ENCODE measurements at places on chromosomes 7 and 10. TPM values are rescaled to one million over a fixed set of nuclear protein-coding genes. Genes with fewer than 3 reads are reported as not detected.

ZNF862 gene
- total RNA-seq: 12.4 TPM

IDI2 gene
- total RNA-seq: not detected

LFNG gene
- 50.6 TPM for total RNA-seq

TET1 gene
- 1.3 TPM for total RNA-seq

- H3K27me3 ChIP-seq: no peaks in the 10 kb centered on the region
- no peak overlapping the region for H3K27ac ChIP-seq
- peaks cover 8% of the 10 kb centered on the region for H3K36me3 ChIP-seq
- peaks cover 13% of the 10 kb centered on the region for H3K4me1 ChIP-seq
- H3K4me3 ChIP-seq: no peak overlapping the region
- no peak for DNase-seq
Observed at GRCh38 chr7:38839851-38840250, 69.1 kb downstream of the VPS41 start.

GRCh38 chr7:157627033-157627432 lies 290.2 kb downstream of the DNAJB6 start:
- H3K4me3 ChIP-seq: no peak overlapping the region
- peaks cover 5% of the 10 kb centered on the region for H3K27me3 ChIP-seq
- no peaks in the 10 kb centered on the region for H3K36me3 ChIP-seq
- no peak overlapping the region for H3K27ac ChIP-seq

DNA sequence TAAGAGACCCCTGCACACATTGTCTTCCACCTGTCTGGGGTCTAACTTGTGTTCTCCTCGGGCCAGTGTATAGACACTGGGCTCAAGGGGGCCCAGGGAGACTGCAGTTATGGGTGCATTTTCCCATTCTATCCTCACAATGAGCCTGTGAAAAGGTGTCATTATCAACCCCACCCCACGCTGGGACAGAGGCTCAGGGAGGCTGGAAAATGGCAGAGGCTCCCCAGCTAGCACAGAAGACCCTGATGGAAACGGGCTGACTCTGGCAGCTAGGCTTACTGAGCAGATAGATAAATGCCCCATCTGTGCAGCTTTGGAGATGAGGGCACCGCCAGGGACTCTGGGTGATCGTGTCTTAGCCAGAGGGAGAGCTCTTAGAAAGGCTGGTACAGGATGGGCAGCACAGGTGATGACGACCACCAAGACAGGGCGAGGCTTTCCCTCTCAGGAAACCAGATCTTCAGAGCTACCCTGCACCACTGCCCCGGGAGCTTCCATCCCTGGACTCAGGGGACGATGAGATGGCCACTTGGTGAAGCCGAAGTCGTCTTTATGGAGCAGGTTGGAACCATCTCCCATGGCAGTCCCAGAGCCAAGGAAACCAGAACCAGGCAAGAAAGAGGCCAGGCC lies 58.2 kb upstream of the CHST15 start:
- peaks cover 12% of the 10 kb centered on the region for H3K27me3 ChIP-seq
- no peaks in the 10 kb centered on the region for H3K36me3 ChIP-seq
- no peak overlapping the region for H3K27ac ChIP-seq
- H3K4me3 ChIP-seq: no peak overlapping the region
- no peak for DNase-seq

DNA sequence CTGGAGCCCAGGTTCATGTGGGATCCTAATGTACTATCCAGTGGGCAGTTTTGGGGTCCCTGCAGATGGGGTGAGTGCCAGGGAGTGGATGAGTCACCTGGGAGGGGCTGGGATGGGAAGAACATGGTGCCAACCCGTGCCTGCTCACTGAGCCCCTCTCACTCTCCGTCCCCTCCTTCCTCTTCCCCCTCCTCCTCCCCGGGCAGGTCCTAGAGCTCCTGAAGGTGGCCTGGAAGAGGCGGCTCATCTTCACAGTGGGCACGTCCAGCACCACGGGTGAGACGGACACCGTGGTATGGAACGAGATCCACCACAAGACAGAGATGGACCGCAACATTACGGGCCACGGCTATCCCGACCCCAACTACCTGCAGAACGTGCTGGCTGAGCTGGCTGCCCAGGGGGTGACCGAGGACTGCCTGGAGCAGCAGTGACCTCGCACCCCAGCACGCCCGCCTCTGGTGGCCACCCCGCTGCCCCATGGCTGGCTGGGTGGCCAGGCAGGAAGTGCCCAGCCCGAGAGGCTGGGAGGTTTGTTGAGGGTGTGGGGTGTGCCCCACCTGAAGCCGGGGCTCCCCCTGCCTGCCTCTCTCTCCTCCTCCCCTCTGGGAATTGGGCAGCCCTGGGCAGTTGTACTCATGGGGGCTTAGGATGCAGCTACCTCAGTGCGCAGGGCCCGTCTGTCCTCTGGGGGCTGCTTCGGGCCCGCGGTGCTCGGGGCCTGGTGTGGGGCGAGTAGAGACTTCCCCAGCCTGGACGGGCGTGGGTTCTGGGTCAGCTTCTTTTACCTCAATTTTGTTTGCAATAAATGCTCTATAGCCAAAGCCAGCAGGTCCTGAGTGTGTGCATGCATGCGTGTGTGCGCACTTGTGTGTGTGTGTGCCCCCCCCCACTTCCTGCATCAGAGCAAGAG lies 4.9 kb upstream of the UPK3B start:
- no peak overlapping the region for H3K27ac ChIP-seq
- H3K4me1 ChIP-seq: no peaks in the 10 kb centered on the region
- DNase-seq: no peak
- H3K27me3 ChIP-seq: no peaks in the 10 kb centered on the region
- H3K36me3 ChIP-seq: peaks cover 5% of the 10 kb centered on the region

GRCh38 chr7:147664541-147664940 lies 926.0 kb upstream of the C7orf33 start:
- H3K4me3 ChIP-seq: no peak overlapping the region
- H3K27ac ChIP-seq: no peak overlapping the region
- no peak for DNase-seq
- no peaks in the 10 kb centered on the region for H3K27me3 ChIP-seq
- H3K36me3 ChIP-seq: no peaks in the 10 kb centered on the region

GRCh38 chr10:63765126-63765525 lies 243.9 kb downstream of the REEP3 start:
- peaks cover 4% of the 10 kb centered on the region for H3K27me3 ChIP-seq
- no peak overlapping the region for H3K4me3 ChIP-seq
- no peak overlapping the region for H3K27ac ChIP-seq
- DNase-seq: no peak
- H3K36me3 ChIP-seq: no peaks in the 10 kb centered on the region
